Foreskin fibroblast (primary cell): ENCODE measurements at places on chromosomes 1 and 21.

DNA sequence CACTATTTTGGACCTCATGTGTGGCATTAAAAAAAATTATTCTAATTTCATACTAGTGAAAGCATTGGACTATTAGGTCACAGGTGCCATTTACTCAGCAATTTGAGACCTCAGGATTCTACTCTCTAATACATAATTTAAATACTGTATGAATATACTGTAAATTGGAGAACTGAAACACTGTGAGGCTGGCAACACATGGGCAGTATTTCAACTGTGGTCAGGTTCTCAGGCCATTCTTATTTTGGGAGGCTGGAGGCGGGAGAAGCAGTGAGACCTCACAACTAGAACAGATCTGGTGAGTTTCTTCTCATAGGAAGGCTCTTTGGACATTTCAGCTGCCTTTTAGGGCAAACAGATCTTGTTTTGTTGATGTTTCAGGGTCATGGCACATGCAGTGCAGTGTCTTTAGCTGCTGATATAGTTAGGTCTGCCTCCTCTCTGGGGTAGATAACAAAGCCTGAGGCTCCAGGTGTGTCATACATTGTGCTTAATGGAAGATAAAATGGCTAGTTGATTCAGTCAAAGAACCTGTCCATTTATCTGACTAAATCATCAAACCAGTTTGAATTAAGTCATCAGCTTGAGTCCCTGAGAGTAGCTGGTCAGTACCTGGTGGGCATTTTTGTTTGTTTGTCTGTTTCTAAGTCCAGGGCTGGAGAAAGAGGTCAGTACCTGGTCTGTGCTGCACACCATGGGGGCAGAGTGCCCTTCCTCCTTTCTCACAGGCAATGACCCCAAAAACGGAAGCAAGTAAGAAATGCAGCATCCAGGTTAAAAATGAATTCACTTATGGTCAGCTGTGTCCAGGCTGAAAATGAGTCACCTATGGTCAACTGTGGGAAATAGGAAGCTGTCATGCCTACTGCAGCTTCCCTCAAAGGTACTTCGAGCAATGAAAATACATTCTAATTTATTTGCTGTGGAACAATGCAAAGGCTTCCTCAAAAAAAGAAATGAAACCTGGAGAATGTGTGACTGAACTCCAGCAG, 216.2 kb downstream of the SDCCAG8 start:
- DNase-seq: no peak

DNA sequence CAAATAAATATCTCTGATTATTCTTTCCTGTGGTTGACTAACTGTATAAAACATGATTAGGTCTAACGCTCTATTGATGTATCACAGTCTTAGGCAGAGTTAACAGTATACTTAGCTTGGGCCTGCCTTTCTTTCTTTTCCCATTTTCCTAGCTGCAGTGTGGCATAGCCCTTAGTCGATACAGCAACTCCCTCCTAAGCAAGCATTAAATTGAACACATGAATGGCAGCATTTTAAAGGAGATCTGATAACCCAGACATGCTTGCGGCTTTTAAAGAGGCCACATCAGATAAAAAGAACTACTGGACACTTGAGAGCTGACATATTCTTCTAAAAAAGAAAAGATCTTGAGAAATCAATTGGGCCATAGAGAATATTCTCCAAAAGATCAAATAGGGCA, 312.0 kb upstream of the TMPRSS15 start:
- DNase-seq: no peak

GRCh38 chr1:103416681-103417286, 108.7 kb upstream of the RNPC3 start:
- DNase-seq: peak; percentile 69

GRCh38 chr1:147080671-147081394, 91.4 kb downstream of the PRKAB2 start:
- no peak for DNase-seq

- no peak for DNase-seq
Observed at GRCh38 chr1:6979003-6979613, 193.9 kb downstream of the CAMTA1 start.

DNA sequence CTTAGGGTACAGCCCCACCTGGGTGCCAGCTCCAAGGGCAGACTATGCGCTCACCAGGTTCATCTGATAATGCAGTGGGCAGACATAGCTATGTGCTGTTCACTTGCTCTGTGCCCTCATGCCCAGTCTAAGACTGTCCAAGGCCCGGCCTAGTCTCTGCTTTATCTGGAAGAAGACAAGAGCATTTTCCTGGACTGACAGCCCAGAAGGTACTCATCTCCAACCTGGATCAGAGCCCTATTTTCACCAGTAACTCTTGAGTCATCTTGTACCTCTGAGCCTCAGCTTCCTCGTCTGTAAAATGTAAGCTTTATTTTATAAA, 28.5 kb upstream of the LRRC8C start:
- DNase-seq: no peak

GRCh38 chr21:46161633-46162592, 6.5 kb upstream of the FTCD start:
- no peak for DNase-seq

DNA sequence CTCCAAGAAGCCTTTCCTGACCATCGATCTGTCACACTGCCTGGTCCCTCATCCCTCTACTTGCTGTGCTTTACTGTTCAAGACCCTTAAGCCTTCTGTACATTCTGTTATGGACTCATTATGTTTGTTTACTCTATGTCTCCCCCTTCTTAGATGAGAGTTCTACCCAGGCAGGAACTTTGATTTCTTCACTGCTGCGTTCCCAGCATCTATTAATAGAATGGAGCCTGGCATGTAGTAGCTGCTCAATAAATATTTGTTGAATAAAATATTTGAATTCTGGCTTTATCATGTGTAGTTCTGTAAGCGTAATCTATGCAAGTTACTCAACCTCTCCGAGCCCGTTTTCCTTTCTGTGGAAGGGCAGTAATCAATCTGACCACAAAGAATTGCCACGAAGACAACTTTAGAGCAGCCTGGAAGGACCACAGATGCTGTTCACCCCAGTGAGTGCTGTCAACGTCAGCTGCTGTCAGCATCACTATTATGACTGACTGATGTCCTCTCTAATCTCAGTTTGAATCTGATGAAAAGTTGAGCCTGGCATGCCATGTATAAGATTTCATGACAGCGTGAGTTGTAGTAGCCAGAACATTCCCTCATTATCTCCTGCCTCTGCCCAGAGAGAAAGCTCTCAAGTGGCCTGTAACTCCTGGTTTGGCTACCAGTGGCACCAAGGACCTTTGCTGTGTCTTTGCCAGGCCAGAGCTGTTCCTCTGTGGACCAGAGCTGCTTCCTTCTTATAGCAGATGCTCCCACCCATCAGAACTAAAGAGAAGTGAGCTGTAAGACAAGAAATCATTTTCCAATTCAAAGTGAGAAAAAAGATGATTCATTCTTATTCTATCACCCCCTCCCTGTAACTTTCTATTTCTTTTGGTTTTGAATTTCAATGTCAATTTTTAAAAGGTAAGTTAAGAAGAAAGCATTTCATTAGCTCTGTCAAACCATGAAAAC, 94.5 kb downstream of the PRDM2 start:
- no peak for DNase-seq

DNA sequence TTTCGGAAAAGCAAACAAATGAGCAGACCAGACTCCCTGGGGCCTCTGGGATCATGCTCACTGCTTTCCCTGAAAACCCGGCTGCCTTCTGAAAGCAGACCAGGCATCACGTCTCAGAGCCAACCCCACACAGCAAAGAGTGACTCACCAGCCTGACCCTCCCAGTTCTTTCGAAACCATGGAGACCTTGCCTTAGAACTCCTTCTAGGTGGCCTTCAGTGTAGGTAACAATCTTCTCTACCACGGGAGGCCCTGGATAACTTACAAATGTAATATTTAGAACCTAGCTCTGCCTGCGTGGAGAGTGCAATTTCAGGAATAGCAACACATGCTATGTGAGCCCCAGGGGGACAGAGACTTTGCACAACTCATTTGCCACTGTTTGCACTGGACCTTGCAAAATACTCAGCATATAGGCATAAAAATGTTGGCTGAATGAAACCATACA, 105.2 kb downstream of the SUSD4 start:
- DNase-seq: peak; percentile 45

DNA sequence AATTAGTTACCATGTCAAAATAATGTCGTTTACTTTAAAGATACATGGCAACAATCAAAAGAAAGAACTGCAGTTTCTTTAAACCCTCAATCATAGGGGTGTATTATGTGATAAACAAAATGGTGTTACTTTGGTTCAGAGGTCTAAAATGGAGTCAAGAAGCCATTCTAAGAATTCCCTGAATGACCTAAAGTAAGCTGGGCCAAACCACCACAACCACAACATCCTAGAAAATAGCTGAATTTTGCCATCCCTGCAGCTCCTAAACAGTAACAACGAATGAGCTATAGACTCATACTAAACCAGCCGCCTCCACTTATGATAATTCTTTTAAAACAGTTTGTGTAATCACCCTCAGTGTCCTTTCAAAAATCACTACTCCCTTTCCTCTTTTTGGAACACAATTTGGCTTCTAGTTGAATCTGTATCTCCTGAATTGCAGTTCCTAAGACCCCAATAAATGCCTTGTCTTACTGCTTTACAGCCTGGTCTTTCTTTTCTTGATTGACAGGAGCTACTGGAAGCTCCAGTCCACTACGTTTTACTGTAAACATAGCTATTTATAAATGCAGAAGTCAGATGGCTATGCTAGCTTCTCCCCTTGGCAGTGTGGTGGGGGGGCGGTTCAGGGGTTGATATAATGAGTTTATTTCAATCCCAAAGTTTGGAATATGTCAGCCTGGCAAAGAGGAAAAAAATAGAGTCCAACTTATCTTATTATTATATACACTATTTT, 84.3 kb downstream of the PLPPR4 start:
- no peak for DNase-seq

DNA sequence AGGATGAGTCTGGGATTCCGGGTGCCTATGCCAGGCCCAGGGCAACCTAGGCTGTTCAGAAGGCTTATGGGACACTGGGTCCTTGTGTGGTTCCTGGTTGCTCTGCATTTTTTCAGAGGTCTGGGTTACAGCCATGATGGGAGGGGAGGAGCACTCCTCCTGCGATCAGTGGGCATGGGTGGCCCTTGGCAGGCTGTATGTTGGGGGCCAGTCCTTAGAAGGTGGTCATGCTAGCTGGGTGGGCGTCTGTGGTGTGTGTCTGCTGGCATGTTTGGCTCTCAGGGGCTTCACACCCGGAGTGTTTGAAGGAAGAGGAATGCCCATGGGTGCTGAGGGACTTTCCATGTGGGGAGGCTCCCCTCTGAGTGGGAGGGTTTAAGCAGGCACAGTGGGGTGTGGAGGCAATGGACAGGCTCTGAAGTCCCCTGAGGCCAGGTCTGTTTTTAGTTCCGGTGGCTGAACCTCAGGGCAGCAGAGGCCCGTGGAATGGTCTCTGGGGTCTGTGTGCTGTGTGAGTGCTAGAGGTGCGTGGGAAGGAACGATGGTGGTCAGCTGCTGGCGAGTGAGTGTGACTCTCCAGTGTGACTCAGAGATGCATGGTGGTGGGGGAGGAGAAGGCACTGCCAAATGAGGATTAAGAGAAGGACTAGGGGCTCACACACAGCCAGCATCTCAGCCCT, 25.3 kb downstream of the CACNA1E start:
- no peak for DNase-seq

- peak; percentile 52 for DNase-seq
Observed at GRCh38 chr1:22416555-22417454, 34.8 kb upstream of the ZBTB40 start.

DNA sequence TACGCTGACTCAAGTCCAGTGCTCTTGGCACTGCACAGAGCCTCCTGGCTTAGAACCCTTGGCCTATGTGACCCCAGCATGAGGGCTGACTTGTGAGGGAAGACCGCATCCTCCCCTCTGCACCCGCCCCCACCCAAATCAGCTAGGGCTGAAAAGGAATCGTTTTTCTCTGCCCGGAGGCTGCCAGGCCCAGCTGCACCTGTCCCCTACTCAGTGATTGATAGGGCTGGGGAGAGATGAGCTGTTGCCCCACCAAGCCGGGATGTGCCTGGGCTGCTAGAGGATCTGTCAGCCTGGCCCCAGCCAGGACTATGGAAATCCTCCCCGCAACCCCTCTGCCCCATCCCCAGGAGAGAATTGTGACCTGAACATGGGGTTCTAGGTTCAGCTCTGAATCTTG, 20.6 kb downstream of the MYOG start:
- DNase-seq: no peak

DNA sequence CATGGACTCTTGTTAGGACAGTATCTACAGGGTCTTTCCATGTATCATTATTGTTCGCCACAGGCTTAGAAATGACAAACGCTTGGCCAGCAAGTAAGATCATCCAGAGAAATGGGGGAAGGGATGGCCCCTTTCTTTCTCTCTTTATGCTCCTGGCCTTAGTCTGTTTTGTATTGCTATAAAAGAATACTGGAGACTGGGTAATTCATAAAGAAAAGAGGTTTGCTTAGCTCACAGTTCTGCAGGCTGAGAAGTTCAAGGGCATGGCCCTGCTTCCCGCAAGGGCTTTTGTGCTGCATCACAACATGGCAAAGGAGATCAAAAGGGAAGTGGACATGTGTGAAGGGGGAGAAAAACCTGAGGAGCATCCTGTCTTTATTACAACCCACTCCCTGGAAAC, 41.0 kb downstream of the DNTTIP2 start:
- no peak for DNase-seq

- DNase-seq: no peak
Observed at GRCh38 chr1:248421384-248421783, 18.5 kb downstream of the OR2T1 start.

DNA sequence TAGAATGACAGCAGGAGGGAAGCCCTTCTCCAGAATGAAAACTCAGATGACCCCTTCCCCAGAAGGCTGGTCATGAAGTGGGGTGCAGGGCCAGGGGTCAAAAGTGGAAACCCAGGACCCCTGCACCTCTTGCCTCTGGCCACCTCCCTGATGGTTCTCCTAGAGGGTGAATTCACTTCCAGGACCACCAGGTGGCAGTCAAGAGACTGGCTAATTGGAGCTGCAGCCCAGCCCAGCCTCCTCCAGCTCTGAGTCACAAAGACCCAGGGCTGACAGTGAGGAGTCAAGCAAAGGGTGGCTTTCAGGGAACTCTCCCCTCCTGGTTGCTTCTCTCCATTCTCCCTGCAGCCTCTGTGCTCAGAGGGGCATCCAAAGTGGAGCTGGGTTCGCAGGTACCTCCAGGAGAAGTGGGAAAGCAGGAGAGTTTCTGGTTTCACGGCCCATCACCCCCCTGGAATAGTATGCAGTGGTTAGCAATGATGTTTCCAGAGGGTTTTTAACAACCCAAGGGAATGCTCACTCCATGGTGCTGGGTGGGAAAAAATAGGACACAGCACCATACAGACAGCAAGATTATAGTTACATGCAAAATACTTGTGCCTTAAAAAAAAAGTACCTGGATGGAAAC, 6.1 kb upstream of the EPHB2 start:
- peak; percentile 93 for DNase-seq

- peak; percentile 66 for DNase-seq
Observed at GRCh38 chr1:215526147-215526845, 40.8 kb upstream of the KCTD3 start.

DNA sequence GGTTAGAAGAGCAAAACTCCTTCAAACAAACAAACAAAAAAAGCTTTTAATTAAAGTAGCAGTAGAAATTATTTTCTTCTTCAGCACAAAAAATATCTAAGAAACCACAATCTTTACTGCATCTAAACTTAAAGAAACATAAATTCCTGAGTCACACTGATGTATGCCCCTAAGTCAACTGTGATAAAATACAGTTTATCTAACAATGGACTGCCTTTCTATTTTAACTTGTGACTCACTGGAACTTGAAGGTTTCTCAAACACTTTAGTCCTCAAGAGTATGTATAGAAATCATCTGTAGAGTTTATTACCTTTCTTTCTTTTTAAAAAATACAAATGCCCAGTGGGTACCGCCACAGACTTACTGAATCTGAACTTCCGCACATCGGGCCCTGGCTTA, 86.2 kb downstream of the LBR start:
- no peak for DNase-seq

- DNase-seq: peak; percentile 91
Observed at GRCh38 chr1:8848663-8849386, 29.7 kb downstream of the ENO1 start.

- DNase-seq: peak; percentile 57
Observed at GRCh38 chr1:8586438-8586837, 231.0 kb downstream of the RERE start.
